Activated T-cell treated with anti-CD3 and anti-CD28 coated beads, Interleukin-2, amount 50 U/mL, for 48 hours (primary cell): ENCODE measurements at places on chromosomes 1 and 21.

DNA sequence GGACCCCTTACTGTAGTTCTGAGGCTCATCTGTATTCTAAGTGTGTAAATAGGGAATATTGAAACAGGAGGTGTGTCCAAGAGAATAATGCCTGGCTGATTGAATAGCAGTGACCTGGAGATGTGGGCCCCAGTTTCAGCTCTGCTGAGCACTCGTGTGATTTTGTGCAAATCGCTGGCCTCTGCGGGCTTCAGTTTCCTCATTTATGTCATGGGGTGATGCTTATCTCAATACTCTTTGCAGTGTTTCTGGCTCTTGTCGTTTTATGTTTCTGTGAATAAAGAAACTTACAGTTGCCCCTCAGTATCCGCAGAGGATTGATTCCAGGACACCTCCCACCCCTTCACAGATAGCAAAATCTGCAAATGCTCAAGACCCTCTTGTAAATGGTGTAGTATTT is 5.0 kb downstream of the COG2 start:
- DNase-seq = no peak

DNA sequence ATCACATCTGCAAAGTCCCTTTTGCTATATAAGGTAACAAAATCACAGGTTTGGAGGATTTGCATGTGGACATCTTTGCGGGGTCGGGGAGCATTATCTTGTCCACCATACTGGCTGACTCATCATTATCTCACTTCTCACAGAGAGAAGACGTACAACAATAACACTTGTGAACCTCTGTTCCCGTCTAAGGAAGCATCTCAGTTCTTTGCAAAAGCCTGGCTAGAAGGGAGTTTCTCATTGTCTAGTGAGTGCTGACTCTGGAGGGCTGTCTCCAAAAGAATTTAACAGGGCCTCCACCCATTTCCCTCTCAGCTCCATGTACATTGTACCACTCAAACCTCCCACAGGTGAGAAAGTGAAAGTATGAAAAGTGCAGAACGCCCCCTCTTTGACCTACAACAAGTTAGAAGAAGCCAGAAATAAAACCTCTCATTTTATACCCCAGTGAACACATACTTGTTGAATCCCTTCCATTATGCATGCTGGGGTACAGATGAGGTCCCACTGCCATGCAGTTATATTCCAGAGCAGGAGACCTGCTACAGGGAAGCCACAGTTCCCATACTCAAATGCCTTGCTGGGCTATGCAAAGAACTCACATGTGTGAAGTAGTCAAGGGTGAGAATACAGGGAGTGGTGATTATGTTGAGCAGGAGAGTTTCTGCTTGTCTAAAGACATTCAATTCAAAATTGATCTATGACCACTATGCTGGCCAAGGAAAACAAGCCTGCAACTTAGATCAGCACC is 121.7 kb upstream of the PRDX6 start:
- DNase-seq = no peak

DNA sequence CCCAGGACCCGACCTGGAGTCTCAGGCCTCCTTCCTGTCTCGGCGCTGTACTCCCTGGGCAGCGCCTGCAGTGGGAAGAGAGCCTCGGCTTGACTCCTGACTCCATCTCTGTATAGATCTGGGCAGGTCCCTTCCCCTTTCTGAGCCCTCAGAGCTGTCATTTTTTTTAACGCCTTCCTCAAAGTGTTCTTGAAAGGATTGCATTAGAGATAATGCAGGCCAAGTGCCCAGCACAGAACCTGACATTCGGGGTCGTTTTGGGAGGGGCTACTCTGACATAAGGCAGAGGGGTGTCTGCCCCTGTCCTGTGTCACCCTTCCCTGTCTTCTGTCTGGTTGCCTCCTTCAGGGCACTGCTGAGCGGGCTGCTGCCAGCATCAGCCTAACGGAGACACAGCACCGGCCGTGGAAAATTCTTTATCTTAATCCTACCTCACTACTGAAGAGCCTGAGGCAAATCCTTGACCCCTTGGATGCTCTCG is 271.6 kb downstream of the TRABD2B start:
- no peak for DNase-seq

DNA sequence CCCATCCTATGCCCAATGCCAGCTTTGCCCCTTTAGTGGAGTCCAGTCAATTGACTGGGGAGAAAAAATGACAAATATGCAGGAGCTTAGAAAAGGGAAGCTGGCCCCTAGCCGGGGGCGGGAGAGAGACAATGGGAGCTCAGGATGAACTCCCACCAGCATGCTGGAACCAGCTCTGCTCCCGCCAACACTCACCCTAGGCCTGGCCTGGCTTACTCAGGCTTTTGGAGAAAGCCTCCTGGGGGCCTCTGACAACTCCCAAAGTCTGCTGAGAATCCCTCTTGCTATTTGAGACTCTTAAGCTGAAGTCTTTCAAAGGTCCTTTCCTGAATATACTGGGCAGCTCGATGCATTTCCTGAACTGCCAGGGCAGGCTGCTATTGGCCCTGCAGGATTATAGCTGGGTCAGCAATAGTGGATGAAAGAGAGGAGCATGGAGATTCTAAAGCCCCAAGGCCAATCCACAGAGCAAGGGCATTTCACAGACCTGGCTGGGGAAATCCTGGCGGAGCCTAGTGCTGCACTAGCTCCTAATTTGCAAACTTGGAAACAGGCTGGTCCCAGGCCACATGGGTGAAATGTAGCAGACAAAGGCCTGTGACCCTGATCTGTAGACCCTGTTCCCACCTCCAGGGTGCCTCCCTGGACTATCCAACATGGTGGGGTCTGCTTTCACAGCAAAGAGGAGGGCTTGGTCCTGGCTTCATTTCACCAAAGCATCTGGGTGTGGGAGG is 35.7 kb upstream of the CLSTN1 start:
- DNase-seq = no peak

DNA sequence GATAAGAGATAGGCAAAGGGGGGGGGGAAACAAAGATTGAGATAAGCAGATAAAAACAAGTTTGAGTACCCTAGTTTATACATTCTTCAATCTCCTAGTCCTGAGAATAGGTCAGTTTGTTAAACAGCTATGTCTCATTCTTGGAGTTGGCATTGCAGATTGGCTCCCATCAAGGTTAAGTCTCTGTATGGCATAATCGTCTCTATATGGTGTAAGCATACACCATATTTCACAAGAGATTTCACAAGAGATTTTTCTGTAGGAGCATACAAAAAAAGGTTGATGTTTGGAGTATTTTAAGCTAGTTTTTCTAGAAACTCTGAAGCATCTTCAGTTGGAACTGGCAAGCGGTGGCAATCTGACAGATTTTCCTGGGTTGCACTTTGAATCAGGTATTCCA is 35.8 kb downstream of the NCAM2 start:
- DNase-seq = no peak

DNA sequence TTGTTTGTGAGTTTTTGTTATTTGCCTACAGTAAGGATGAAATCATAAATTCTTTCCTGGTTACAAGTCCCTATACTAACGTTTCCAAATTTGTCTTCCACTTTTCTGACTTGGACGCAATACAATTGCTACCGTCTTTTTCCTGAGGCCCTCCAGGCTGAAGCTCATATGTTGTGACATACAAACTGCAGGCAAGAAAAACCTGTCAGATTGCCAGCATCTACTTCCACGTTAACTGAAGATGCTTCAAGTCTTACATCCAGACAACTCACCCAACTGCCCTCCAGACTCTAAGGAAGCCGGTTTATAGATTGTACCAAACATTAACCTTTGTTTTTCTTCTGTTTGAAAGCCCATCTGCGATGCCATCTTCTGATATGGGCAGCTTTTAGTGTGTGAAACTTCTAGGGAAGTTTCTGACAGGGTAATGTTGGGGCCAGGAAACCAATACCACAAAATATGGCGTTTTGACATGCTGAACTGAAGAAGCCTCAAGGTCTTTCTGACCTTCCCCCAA is 21.4 kb upstream of the RNF11 start:
- no peak for DNase-seq

- DNase-seq = no peak
These were observed 57.8 kb downstream of the TMEM53 start for GRCh38 chr1:44616284-44616990.
